ENCODE measurements at places on chromosomes 5 and 9. TPM values are rescaled to one million over a fixed set of nuclear protein-coding genes. Genes with fewer than 3 reads are reported as not detected.

GRCh38 chr5:116359592-116359991 is 215.0 kb downstream of the SEMA6A start:
- H3K27me3 ChIP-seq = peaks cover 1% of the 10 kb centered on the region
- H3K36me3 ChIP-seq = no peaks in the 10 kb centered on the region
- H3K4me1 ChIP-seq = peaks cover 8% of the 10 kb centered on the region
- H3K27ac ChIP-seq = no peak overlapping the region

- DNase-seq = no peak
- H3K27me3 ChIP-seq = no peaks in the 10 kb centered on the region
- no peak overlapping the region for H3K27ac ChIP-seq
These were observed 30.4 kb downstream of the DPYSL3 start for GRCh38 chr5:147479444-147479843.

PCDHGB3 gene
- total RNA-seq = 1.3 TPM

DAB2 gene
- 5.0 TPM for total RNA-seq

ARL14EPL gene
- total RNA-seq = not detected

CSF2 gene
- not detected for total RNA-seq

All from H1 (cell line).